ENCODE measurements at places on chromosomes 11 and 22. TPM values are rescaled to one million over a fixed set of nuclear protein-coding genes. Genes with fewer than 3 reads are reported as not detected.

DNA sequence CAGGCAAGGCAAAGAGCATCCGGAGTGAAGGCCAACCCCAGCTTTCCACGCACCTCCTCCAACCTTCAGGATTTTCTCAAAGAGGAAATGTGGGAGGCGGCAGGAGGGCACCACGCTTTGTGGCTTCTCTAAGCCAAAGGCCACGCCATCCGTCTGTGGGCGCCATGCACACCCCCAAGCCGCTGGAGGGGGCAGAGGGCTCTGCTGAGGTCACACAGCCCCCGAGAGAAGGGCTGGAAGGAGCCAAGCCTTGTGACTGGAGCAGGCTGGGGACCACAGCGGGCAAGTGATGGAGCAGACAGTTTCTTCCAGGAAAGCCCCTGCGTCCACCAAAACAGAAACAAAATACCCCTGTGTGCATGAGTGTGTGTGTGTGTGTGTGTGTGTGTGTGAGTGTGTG is 527.4 kb downstream of the BRD1 start:
- DNase-seq = no peak

GRCh38 chr11:67051945-67052488 is 4.6 kb upstream of the RHOD start:
- DNase-seq = no peak

DNA sequence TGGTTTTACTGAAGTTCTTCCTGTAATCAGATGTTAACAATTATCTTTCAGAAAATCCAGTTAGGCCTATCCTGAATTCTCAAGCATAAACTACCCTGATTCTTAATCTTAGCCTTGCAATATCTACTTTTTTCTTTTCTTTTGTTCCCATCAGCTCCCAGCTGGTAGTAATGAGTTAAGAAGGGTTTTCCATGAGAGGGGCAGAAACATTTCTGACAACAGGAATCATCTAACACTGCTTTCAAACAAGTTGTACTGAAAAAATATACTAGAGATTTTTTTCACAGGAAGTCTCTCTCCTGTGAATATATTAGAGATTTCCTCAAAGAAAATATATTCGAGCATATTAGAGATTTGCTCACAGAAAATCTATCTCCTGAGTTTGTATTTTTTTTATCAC is 3.3 kb upstream of the TRIM6 start:
- no peak for DNase-seq

DNA sequence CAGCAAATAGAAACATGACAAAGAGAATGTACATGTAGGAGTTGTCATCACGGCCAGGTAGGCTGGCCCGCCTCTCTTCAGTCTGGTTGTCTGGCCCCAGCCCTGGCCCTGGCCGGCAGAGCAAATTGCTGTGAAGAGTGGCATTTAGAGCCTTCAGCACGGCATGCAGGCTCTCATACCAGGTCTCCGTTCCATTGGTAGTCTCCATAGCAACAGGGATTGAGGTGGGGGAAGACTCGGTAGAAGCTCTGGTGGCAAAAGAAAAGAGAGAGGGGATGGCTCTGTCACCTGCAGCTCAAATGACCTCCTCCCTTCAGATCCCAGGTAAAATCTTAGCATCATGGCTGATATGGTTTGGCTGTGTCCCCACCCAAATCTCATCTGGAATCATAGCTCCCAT is 10.0 kb downstream of the KCNE3 start:
- DNase-seq = no peak

DNA sequence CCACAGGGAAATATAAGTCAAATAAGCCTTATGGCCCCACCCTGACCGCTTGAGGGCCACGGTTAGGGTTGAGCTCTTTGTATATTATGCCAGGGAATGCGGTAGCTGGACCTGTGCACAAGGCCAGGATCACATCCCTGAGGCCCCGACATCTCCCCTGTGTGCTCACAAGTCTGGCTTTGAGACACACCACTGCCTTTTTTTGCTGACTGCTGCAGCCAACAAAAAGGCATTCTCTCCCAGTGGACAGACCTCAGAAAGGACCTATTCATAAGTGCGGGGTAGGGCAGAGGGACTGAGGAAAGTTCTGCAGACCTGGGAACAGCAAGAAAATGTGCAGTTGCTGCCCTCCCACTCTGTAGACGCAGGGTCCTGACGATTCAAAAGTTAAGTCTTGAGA is 3.4 kb upstream of the SIDT2 start:
- DNase-seq = no peak

PPP6R3 gene
- total RNA-seq = 334 TPM

RASL10A gene
- 0.67 TPM for total RNA-seq

TMPRSS13 gene
- 10.4 TPM for total RNA-seq

CFAP300 gene
- total RNA-seq = 5.9 TPM

SCGB1C1 gene
- not detected for total RNA-seq

All from thyroid gland (tissue), 4 donors.